ENCODE measurements at places on chromosomes 7 and 10.

DNA sequence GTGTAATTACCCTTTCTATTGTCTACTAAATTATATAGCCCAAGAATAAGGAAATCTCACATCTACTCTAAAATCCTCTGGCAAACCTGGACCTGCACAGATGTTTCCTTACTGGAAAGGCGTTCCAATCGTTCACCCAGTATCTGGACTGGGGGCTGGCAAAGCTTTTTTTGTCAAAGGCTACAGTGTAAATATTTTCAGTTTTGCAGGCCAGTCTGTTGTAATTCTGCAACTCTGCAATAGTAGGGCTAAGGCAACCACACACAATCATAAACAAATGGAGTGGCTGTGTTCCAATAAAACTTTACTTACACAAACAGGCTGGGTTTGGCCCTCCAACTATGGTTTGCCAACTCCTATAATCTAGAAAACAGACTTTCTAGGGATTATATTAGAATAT, 56.2 kb downstream of the GLI3 start:
- DNase-seq = no peak

- no peak for DNase-seq
These were observed 117.7 kb upstream of the TNRC18 start for GRCh38 chr7:5541087-5541992.

- no peak for DNase-seq
These were observed 98.0 kb downstream of the MAD1L1 start for GRCh38 chr7:2134740-2135139.

DNA sequence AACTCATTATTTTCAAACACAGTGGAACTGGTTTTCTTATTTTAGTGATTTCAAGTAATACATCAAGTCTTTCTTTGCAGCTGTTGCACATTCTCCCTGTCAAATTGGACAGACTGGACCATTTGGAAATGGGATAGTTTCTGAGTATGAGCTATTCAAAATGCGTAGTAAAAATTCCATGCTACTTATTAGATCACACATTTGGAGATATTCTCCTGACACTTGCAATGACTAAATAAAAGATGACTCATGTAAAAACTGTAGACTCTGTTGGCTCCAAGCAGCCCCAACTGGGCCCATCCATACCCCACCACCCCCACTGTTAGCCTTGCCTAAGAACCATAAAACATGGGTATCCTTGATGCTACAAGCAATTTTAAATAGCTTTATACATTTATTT, 25.9 kb upstream of the BICC1 start:
- DNase-seq = no peak

GRCh38 chr7:54995610-54996363, 23.0 kb upstream of the EGFR start:
- no peak for DNase-seq

DNA sequence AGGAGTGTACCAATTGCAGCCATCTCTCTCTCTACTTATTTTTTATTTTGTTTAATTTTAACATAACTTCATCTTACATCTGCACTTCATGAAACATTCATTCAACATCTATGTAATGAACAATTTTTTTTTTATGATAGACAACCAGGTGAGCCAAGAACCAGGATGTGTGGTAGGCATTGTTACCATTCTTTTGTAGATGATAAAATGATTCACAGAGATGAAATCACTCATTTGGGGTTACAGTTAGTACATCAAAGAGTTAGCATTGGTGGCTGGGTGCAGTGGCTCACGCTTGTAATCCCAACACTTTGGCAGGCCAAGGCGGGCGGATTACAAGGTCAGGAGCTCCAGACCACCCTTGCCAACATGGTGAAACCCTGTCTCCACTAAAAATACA, 127.8 kb downstream of the HDAC9 start:
- no peak for DNase-seq

GRCh38 chr10:42836771-42837468, 54.3 kb downstream of the BMS1 start:
- DNase-seq = no peak

DNA sequence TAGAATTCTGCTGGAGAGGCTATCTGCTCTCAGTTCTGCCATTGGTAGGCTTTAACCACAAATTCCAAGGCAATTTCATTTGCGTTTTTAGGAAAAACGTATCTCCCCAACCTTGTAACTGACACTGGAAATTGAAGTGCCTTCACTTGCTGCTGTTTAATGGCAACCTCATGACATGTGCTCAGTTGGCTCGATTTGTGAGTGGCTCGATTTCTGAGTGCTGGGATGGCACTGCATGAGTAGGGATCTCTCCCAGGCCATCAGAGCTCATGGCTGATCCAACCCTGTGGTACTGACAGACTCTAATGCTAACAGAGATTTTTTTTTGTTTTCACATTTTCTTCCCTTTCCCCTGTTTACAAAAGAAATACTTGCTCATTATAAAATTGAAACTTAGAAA, 56.0 kb downstream of the SUFU start:
- no peak for DNase-seq

GRCh38 chr10:73076360-73077183, 20.1 kb downstream of the P4HA1 start:
- DNase-seq = no peak
